ENCODE measurements at places on chromosomes 6 and 20.

GRCh38 chr6:36719126-36719525 lies 21.5 kb downstream of the RAB44 start:
- no peak for DNase-seq

GRCh38 chr6:121460170-121460569 lies 24.7 kb downstream of the GJA1 start:
- no peak for DNase-seq

- no peak for DNase-seq
Observed at GRCh38 chr6:141878686-141879085, 254.0 kb upstream of the GJE1 start.

DNA sequence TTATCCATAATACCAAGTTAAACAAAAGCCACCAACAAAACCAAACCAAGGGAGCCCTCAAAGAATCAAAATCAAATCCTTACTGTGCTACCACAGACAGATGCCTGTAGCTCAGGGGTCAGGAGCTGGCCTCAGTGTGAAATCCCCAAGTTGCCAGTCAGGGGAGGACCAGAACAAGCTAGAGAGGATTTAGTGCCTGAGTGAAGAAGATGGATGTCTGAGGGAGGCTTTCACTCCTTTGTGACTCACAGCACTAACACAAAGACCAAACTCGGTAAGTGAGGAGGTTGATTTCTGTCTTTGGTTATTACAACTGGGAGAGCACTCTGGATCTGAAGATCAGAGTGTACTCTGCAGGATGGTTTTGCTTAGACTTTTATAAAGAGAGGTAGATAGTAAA lies 189.9 kb upstream of the ZNF184 start:
- DNase-seq = no peak

- DNase-seq = no peak
Observed at GRCh38 chr20:24619212-24619611, 149.8 kb downstream of the SYNDIG1 start.

DNA sequence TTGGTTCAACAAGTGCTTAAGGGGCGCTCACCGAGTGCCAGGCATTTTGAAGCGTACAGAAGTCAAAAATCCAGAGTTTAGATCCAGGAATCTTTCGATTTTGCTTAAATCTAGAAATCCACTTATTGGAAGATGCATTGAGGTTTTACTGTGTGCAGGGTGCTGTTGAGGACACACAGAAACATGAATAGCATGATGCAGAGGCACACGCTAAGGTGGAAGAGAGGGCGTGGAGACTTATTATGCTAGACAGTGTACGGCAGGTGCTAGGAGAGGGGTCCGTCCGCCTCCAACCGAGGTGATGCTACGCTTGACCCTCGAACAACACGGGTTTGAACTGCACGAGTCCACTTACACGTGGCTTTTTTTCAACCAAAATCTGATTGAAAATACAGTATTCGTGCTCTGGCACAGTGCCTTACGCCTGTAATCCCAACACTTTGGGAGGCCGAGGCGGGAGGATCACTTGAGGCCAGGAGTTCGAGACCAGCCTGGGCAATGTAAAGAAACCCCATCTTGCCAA lies 1.0 kb upstream of the KIF13A start:
- DNase-seq = no peak

DNA sequence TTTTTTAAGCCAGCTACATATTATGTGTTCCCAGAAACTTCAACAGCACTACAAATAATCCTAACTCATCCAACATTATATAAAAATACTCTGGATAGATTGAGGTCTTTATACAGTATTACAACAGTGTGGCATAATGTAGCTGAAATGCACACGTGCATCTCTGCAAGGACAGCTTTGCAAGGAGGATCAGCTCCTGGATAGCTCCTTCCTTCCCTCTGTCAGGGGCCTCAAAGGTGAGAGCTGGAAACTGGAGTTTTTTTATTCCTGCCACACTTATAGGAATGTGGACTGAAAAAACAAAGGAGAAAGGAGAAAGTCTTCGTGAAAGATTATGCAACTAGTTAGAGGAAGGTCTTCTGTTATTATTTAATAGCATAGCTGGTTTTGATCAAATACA lies 53.1 kb downstream of the PLG start:
- DNase-seq = no peak

DNA sequence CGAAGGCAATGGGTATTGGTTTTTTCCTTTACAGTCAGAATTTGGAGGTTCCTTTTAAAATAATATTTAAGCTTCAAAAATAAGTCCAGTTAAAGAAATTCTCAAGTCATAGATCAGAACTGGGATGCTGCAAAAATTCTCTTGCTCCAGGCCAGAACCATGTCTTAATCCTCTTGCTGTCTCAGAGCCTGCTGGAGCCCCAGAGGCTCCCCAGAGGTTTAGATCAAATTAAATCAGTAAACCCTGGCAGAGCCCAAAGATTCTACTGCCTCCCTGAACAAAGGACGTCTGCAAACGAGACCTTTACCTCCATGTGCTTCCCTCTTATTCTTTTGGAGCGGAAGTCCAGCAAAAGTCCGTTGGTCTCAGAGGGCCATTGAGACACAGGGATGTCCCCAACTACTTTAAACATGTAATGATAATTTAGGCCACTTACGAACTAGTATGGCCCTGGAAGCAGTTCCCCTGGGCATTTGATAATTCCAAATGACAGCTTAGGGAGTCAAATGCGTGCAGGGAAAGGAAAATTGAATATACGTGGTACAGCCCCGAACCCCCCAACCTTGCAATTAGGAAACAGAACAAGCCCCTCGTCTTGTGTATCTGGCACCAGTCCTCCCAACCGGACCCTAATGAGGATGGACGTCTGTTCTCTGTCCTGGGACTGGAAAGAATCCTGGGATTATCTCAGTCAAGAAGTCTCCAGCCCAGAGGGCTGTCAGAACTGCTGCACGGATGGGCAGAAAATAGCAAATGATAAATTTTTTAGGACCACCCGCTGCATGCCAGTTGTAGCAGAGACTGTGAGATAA lies 31.5 kb downstream of the SULF2 start:
- DNase-seq = no peak

- no peak for DNase-seq
Observed at GRCh38 chr20:3909952-3910366, 20.8 kb downstream of the PANK2 start.

GRCh38 chr6:158920311-158920905 lies 79.6 kb downstream of the RSPH3 start:
- DNase-seq = no peak

DNA sequence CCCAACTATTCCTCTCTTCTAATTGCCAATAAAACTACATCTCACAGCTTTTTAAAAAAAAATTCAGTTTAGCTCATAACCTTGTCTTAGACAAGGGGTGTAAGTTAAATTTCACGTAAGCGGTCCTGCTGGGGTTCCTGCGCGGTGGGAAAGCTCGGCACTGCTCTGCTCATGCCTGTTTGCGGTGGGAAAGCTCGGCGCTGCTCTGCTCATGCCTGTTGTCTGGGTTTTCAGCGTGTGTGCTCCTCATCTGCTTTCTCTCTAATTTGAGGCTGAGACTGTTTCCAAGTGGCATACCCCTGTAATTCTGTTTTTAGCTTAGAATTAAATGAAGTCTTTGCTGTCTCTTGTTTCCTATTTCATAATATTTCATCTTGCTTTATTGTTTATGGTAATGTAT lies 18.6 kb downstream of the ARID1B start:
- DNase-seq = no peak

DNA sequence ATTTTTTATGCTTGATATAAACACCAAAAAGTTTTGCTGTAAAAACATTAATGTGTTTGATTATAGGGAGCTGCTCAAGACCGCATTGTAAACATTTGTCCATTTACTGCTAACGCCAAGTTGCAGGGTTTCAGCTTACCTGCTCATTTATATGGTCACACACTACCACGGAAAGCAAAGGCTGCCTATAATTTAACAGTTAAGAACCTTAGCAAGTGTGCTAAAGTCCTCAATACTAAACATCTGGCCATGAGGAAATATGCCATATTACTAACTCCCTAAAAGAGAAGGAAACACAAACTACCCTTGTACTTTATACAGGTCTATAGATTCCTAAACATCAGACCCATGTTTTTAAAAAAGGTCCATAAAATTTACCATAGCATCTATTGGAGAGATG lies 129.5 kb downstream of the ASCC3 start:
- DNase-seq = no peak

GRCh38 chr20:4083098-4083865 lies 67.9 kb upstream of the RNF24 start:
- no peak for DNase-seq

DNA sequence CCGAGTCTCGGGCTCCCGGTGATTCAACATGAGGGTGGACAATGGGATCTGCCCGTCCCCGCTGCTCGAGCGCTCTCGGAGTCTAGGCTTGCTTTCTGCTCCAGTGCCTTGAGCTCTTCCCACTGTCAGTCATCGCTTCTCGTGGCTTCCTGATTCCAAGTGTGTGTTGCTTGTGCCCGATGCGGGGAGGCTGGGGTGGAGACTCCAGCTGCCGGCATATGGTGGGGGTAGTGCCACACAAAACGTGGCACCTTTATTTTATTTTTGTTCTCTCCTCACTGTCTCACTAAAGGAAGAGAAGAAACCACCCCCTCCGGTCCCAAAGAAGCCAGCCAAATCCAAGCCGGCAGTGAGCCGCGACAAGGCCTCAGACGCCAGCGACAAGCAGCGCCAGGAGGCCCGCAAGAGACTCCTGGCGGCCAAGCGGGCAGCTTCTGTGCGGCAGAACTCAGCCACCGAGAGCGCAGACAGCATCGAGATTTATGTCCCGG lies 14.8 kb upstream of the MYL9 start:
- DNase-seq = no peak

DNA sequence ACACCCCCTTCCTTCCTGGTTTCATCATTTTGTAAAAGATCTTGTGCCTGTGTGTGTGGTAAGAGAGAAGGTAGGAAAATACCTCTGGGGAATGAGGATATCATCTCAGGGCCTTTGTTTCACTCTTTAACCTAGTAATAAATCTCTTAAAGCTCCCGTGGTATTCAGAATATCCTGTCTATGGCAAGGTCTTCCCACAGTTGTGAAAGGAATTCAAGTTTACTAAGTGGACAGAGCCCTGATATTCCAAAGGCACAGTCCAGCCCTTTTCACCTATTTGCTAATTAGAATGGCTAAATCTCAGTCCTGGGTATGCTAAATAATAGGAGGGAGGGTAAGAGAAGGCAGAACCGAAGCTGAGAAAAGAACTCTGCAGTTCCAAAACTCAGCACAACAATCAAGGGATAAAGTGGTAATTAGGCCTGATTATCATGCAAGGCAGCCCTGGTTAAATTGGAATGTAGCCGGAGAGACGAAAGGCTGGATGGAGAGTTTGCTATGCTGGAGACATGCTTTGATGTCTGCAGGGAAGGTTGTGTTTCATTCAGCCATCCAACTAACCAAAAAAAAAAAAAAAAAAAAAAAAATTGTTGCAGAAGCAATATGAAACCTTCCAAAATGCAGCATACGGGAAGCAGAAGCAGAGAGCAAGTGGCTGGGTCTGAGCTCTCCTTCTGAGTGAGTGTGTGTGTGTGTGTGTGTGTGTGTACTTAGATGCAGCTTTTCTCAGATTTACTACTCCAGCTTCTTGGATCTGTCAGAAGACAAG lies 28.5 kb upstream of the PIM1 start:
- DNase-seq = peak; percentile 76

- no peak for DNase-seq
Observed at GRCh38 chr20:370151-370600, 10.4 kb upstream of the TRIB3 start.

GRCh38 chr20:42082611-42083010 lies 464.4 kb upstream of the CHD6 start:
- DNase-seq = no peak

DNA sequence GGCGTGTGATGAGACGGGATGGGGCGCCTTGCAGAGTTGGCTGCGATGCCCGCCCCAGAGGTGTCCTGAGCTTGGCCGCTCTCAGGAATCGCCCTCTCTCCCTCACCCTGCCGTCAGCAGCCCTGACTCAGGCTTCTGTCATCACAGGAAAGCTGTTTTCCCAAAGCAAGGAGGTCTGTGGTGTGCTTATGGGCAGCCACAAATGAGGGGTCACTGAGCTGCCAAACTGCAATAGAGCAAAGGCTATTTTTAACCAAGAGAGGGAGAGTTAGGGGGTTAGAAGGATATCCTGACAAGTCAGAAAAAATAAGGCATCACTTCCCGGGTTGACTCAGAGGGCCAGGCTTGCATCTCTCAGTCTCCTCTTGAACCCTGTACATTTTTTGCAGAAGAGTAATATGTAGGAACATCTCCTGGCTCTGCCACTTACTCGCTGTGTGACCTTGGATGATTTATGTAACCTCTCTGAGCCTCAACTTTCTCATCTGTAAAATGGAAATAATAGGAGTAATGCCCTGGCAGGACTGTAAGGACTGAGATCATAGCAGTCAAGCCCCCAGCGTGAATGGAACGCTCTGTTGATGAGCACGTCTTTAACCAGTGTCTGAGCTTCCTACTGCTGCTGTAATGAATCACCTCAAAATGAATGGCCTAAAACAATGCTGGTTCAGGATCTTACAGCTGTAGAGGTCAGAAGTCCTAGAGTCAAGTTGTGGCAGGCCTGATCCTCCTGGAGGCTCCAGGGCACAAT lies 181.9 kb downstream of the NFATC2 start:
- DNase-seq = peak; percentile 85

DNA sequence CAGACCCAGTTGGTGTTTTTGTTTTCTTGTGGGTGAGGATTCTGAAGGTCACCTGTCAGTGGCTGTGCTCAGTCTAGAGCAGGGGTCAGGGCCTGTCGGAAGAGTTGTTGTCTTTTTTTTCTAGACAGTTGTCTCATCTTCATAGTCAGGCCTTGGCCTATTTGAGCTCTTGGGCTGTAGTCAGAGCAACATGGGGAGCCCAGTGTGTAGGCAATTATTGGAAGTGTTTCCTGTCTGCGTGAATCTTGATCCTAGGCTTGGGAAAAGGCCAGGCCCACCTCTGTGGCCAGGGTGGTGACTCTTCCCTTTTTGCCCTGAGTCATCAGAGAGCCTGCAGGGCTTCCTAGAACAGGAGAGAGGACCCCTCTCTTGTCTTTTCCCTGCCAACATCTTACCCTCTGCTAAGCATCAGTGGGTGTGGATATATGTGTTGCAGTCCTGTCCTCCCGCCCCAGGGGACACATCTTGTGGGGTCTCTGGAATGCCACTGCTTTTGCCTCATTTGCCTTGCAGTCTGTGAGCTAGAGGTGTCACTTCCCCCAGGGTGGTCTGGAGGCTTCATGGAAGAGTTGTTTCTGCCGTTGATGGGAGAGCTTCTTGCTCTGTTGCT lies 11.4 kb downstream of the TJAP1 start:
- DNase-seq = no peak

DNA sequence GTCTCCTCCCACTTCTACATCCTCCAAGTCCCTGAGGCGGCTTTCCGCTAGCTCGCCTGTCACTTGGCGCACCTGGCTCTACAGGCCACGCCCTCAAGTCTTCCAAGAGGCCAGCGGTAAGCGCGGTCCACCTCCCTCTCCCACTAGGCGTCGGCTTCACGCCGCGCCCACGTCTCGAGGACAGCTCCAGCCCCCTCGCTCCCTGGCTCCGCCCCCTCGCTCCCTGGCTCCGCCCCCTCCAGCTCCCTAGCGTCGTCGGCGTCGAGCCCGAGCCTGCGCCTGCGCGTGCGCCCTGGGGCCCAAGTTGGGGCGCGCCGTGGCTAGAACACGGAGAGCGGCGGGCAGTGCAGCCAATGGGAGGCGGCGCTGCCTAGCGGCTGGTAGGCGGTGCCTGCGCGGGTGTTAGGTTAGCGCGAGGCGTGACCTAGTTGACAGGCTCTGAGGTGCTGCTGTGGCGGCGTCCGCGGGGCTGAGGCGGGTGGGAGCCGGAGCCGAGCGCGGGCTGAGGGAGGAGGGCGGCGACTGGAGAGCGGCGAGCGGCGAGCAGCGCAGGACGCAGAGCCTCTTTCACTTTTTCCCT lies at the start of gene MACROD2:
TSS of gene MACROD2 (plus strand) at position 431 of the 580 bp plus-strand sequence.
- peak; percentile 60 for DNase-seq
